ENCODE measurements at places on chromosomes 2 and 18.

GRCh38 chr2:26011990-26012856 is 21.7 kb upstream of the RAB10 start:
- DNase-seq, result no peak

- DNase-seq, result no peak
Measured at GRCh38 chr2:151869291-151869690, 41.1 kb upstream of the ARL5A start.

- no peak for DNase-seq
Measured at GRCh38 chr2:48414196-48414595, 115.8 kb upstream of the STON1 start.

DNA sequence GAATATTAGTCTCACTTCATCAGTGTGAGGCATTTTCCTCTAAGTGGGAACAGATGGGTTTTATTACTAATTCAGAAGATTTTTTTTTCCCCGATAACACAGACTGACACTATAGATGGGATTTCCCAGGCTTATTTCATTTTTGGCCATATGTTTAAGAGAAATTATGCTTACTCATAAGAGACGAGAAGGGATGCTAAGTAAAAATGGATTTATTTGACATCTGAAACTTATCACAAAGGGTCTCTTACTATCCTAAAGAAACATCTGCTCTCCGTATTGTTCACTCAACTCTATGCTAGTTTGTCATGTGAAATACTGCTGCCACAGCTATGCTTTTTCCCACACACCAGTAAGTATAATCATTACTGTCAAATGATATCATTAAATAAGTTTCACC is 1476.3 kb downstream of the LRP1B start:
- DNase-seq, result no peak

DNA sequence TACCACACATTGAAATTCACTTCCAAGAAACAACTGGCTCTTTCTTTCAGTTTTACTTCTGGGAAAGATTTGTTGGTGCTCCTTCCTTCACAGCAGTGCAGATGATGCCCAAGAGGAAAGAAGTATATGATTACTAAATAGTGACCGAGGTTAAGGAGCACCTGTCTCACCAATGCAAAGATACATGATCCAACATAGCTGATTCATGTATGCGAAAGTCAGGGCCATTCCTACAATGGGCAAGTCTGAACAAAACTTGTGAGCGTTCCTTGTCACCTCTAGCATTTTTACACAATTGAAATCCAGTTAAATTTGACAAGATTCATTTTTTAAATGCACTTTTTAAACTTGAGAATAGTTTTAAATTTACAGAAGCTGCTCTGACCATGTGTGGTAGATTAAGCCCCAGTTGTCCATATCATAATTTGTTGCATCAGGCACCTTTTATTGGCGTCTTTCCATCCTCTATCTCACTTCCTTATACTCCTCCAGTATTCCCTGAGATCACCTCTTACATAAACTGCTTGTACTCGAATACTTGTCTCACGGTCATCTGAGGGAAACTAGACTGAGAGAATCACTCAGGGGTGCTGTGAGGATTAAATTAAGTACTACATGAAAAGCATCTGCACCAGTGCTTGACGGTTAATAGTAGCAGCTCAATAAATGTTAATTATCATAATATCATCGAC is 438.8 kb upstream of the CDH20 start:
- DNase-seq, result no peak

DNA sequence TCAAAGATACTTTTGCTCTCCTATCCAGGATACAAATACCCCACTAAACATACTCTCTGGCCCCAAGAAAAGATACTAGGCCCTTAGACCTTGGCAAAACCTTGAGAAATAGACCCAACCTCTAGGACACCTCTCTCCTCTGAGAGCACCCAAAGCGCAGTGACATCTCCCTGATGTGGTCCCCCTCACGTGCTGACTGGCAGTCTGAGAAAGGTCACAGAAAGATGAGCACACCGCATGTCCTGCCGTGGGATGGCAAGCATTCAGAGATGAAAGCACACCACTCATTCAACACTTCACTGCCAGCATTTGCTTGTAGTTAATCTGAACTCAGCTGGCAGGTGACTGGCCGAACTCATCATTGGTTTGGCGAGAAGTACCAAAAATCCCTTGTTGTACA is 6.1 kb upstream of the TBC1D8 start:
- DNase-seq, result no peak

DNA sequence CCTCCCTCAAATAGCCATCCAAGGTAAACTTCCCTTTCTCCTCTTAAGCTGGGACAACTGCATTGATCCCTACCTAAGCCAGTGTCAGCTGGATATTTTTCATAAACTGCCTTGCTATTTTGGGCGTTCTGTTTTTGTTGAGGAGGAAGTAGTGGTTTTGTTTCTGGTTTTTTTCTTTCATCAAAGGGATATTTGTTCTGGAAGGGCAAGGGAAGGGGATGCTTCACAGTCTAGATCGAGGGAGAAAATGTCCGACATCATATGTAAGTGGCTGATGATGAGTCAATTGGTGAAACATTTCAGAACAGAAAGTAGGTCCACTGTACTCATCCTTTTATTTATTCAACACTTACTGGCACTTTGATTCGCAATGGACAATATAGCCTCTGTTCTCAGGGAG is 31.0 kb downstream of the TANC1 start:
- DNase-seq, result no peak

DNA sequence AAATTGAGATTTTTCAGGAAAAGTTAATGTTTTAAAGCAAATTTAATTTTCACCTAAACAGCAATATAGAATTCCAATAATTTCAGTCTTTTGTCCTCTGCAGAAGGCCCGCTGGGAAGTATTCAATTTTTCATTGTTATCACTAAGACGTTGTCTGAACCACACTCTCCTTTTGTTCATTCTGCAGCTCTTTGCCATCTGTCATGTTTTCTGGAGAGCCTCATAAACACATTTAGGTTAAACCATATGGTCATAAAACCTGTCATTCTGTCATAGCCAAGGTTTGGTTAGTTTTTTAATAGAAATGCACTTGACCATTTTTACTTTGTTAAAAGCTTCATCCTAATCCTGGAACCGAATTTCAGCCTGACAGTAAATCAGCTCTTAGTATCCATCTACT is 54.0 kb upstream of the PGAP1 start:
- no peak for DNase-seq

DNA sequence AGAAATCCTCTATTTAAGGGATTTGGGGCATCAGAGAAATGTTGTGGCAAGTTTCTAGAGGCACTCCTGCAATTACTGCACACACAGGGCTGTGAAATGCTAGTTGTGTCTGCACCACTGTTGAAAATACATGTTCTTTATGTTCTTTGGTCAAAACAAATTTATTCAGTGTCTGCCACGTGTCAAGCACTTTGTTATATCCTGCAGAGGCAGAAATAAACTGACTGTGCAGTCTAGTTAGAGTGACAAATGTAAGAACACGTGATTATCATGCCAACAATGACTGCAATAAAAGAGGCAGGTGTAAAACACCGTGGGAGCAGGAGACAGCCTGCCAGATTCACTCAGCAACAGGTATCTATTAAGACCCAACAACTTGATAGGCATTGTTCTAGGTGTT is 423.3 kb downstream of the LRP1B start:
- DNase-seq, result no peak

DNA sequence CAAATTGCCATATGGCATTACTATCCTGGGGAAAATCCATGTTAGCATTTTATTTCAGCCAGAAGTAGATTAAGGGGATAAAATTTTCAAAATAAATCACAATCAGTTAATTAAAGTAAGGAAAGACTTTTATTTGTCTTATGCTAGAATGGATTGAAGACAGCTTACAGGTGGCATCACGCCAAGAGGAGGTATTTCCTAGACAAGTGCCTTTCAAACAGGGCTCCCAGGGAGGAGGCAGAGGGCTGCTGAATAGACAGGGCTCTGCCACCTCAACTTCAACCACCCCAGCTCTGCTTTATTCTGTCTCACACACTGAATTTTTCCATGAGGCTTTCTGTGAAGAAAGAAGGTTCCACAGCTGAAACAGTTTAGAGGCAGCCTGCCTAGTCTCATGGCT is 12.2 kb downstream of the CCDC68 start:
- DNase-seq, result no peak

- no peak for DNase-seq
Measured at GRCh38 chr2:227849906-227850305, 21.5 kb upstream of the DAW1 start.

DNA sequence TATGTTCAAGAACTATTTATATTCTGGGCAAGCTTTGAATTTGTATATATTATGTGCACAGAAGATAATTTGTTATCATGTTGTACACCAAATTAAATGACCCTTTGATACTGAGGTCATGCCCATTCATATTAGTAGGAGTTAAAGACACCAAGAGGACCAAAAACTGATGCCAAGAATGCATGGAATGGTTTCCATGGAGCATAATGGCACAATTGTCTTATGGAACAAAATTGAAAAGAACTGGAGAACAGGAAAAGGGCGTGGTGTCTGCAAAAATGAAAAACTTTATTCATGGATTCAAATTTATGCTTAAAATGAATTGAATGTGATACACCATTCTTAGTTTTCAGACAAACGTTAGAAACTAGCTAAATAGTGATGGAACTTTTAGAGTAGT is 24.1 kb upstream of the RBMS1 start:
- DNase-seq, result no peak

- DNase-seq, result no peak
Measured at GRCh38 chr18:31553800-31554199, 37.9 kb upstream of the TTR start.

DNA sequence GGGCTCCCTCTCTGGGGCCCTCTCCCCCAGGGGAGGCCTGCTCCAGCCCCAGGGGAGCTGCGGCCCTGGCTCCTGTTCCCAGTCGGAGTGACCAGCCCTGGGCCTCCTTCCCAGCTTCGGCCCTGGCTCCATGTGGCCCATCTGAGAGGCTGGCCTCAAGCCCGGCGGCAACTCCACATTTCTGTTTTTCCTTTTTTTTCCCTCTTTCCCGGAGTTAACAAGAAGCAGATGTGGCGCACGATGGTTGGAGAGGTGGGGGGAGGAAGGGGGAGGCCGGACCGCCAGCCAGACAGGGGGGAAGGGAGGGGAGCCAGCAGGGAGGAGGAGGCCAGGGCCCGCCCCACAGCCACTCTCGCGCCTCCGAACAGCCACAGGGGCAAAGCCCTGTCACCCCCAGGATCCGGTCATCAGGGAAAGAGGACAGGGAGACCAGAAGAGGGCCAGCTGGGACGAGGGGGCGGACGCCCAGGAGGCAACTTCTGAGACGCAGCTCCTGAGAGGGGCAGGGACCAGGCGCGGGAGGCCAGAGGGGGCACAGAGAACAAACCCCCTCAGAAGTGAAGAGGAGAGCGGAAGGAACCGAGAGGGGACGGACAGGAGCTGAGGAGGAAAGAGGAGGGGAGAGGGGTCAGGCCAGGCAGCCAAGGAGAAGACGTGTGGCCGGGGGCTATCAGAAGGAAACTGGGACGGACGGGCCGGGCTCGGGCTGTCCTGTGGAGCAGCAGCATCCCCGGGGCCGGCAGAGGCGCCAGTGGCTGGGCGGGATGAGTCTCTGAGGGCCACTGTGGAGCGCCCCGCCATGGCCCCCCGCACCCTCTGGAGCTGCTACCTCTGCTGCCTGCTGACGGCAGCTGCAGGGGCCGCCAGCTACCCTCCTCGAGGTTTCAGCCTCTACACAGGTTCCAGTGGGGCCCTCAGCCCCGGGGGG is at the start of gene EMILIN1:
Gene EMILIN1 (plus strand): TSS at position 349 of the 928 bp plus-strand sequence. CDS start 451 bp downstream, at position 800.
- DNase-seq, result no peak

DNA sequence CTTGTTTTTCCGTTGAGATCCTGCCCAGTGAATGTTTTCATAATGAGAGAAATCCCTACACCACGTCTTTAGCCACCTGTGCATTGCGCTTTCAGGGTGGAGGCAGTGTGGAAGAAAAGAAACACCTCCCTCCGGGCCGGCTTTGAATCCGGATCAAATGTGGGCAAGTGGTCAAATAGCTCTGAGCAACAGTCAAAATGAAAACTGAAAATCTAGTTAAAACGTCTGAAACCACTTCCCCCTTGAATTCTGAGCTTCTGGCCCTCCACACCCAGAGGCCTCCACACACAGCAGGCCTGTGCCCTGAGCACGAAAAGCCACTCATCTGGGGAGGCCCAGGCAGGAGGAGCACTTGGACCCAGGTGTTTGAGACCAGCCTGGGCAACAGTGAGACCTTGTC is 263.6 kb upstream of the SALL3 start:
- no peak for DNase-seq

DNA sequence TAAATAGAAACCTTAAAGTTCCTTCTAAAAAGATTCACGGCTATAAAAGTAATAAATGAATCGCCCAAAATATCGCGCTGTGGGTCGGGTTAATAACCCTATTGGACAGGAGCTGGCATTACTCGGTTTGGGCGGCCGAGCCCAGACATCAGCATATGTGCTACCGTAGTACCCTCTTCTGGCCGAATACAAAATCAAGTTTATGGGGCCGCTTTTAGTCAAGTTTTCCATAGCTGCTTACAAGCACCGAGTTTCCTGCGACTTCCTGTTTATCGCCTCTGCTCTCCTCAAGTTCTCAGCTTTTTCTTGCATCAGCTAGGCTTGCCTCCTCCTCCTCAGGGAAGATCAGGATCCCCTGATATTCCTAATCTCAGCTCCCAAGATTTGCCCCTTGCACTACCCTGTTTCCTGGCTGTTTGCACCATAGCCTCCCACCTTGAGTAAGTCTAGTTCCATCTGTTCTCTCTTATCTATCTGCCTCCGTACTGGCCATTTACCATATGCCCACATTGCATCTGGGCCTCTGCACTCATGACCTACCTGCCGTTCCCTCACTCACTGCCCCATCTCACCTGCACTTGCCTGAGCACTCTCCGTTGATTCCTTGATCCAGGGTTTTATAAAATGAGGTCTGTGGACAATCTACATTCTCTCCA is 56.1 kb downstream of the SLC35F5 start:
- no peak for DNase-seq

DNA sequence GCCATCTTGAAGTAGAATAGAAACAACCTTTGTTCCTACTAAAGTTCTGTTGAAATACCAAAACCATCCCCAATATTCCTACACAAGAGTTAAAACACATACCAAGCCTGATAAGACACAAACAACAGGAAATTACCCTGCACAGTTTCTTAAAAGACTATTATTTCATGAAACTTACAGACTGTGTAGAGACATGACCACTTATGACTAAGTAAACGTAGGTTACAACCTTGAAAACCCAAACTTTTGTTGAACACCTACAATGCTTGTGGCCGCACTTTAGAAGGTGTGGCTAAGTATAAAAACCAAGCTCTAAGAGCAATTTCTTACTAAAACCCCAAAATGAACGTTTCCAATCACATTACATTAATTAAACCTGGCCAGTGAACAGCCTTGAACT is 2.0 kb downstream of the SMAD2 start:
- no peak for DNase-seq

- DNase-seq, result no peak
Measured at GRCh38 chr2:99863903-99864270, 278.5 kb downstream of the AFF3 start.

- DNase-seq, result no peak
Measured at GRCh38 chr2:32937602-32938448, 8.9 kb upstream of the LTBP1 start.

GRCh38 chr2:110819711-110820110 is 87.3 kb downstream of the ACOXL start:
- DNase-seq, result no peak

DNA sequence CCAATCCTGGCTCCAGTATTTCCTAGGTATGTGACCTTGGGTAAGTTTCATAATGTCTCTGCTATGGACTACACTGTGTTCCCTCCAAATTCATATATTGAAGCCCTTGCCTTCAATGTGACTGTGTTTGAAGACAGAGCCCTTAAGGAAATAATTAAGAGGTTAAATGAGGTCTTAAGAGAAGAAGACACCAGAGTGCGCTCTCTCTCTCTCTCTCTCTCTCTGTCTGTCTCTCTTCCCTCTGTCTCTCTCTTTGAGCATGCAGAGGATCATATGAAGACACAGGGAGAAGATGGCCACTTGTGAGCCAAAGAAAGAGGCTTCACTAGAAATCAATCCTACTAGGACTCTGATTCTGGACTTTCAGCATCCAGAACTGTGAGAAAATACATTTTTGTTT is 52.2 kb downstream of the NXPH2 start:
- no peak for DNase-seq

Data from stimulated activated CD4-positive, alpha-beta T cell treated with anti-CD3 and anti-CD28 coated beads, Interleukin-15, amount 100 ng/mL, for 48 hours (primary cell).